ENCODE measurements at places on chromosomes 6 and 20. TPM values are rescaled to one million over a fixed set of nuclear protein-coding genes. Genes with fewer than 3 reads are reported as not detected.

The GABRR2 gene
- total RNA-seq, result 0.79 TPM

The HLA-DOB gene
- total RNA-seq, result 0.69 TPM

The BPIFB1 gene
- total RNA-seq, result not detected

The PREX1 gene
- 15.8 TPM for total RNA-seq

The PRDM13 gene
- not detected for total RNA-seq

The STMND1 gene
- total RNA-seq, result not detected

The POU3F2 gene
- 0.49 TPM for total RNA-seq

The MTFR2 gene
- total RNA-seq, result 0.89 TPM

The TAAR1 gene
- total RNA-seq, result not detected

The HLA-DQB1 gene
- 0.69 TPM for total RNA-seq

The CDH22 gene
- total RNA-seq, result 0.89 TPM

The POM121L2 gene
- total RNA-seq, result not detected

The ACTR5 gene
- 7.1 TPM for total RNA-seq

The NOTCH4 gene
- 8.1 TPM for total RNA-seq

The SLCO4A1 gene
- total RNA-seq, result 6.3 TPM

The SPATS1 gene
- not detected for total RNA-seq

The IFT52 gene
- total RNA-seq, result 37.3 TPM

The OOEP gene
- total RNA-seq, result not detected

The CLPSL2 gene
- not detected for total RNA-seq

The SIRPB2 gene
- total RNA-seq, result 1.8 TPM

The NRSN1 gene
- total RNA-seq, result 0.39 TPM

The KPNA5 gene
- 15.5 TPM for total RNA-seq

The FAM209B gene
- total RNA-seq, result not detected

The WFDC10B gene
- not detected for total RNA-seq

The TREML2 gene
- total RNA-seq, result 0.39 TPM

The GID8 gene
- 41.8 TPM for total RNA-seq

The FHL5 gene
- 1.5 TPM for total RNA-seq

The GDAP1L1 gene
- 0.20 TPM for total RNA-seq

The TRPC4AP gene
- total RNA-seq, result 44.6 TPM

The LINC00237 gene
- not detected for total RNA-seq

The RAMACL gene
- 2.7 TPM for total RNA-seq

The LST1 gene
- total RNA-seq, result 7.6 TPM

The PGC gene
- not detected for total RNA-seq

The DEFB115 gene
- not detected for total RNA-seq

The SLC44A4 gene
- total RNA-seq, result 0.10 TPM

The HCK gene
- total RNA-seq, result 11.5 TPM

The SIRPD gene
- total RNA-seq, result 0.39 TPM

The HSF2 gene
- 33.5 TPM for total RNA-seq

The PSORS1C2 gene
- total RNA-seq, result 2.9 TPM

The C6orf163 gene
- total RNA-seq, result 5.6 TPM

The GJA1 gene
- total RNA-seq, result 431 TPM

The SEL1L2 gene
- not detected for total RNA-seq

The PPP1R14C gene
- 18.3 TPM for total RNA-seq

The IL17F gene
- total RNA-seq, result not detected

The DEFB125 gene
- total RNA-seq, result not detected

The TRIM31 gene
- not detected for total RNA-seq

The DOK5 gene
- 11.1 TPM for total RNA-seq

The MDFI gene
- total RNA-seq, result 33.7 TPM

The ZNF322 gene
- 15.0 TPM for total RNA-seq

The METTL24 gene
- 3.6 TPM for total RNA-seq

The OLIG3 gene
- not detected for total RNA-seq

The RAD21L1 gene
- total RNA-seq, result not detected

The CNR1 gene
- total RNA-seq, result 1.8 TPM

The PHF10 gene
- 46.4 TPM for total RNA-seq

The KHDC1L gene
- total RNA-seq, result 0.39 TPM
